SJSA1 (cell line): ENCODE measurements at places on chromosomes 4 and X. TPM values are rescaled to one million over a fixed set of nuclear protein-coding genes. Genes with fewer than 3 reads are reported as not detected.

- H3K36me3 ChIP-seq = no peaks in the 10 kb centered on the region
- no peak overlapping the region for H3K27ac ChIP-seq
- H3K4me1 ChIP-seq = peaks cover 6% of the 10 kb centered on the region; the same call in 1 of the 2 replicates
- DNase-seq = no peak
- no peak overlapping the region for H3K4me3 ChIP-seq
Measured at GRCh38 chr4:128510850-128511249, 223.2 kb upstream of the PGRMC2 start.

DNA sequence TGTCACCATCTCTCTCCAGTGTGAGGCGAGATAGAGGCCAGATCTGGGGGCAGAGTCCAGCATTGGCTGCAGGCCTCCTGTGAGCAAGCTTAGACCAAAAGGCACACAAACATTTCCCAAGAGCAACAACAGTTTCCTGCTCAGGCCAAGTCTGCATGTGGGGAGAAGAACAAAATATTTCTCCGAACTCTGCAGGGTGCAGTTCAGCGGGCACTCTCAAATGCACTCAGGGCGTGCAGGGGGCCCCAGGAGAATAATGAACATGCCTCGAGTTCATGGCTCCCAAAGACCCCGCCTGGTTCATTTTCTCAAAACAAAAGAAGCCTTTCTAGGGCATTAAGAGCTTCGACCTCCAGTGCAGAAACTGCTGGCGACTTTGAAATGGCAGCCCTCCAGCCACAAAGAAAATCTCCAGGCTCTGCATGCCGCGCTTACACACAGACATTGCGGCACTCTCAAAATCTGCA is 57.8 kb upstream of the HELT start:
- no peaks in the 10 kb centered on the region for H3K27me3 ChIP-seq
- no peak overlapping the region for H3K4me3 ChIP-seq
- DNase-seq = no peak

DNA sequence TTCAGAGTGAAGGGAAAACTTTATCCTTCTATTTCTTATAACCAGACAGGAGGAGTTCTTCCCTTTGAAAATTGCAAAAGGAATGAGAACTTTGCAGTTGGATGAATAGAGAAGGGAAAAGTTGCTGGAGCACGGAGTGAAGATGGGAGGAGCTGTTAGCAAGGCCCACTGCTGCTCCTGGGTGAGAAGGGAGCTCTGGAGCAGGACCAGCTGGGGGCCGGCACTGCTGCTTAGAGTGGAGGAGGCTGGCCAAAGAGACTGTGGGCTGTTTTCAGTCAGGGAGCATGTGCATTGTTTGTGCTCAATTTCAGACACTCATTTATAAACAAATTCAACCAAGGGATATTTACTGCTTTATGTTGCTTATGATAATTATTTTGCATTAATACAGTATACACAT is 164.2 kb downstream of the STIM2 start:
- H3K36me3 ChIP-seq = no peaks in the 10 kb centered on the region
- DNase-seq = no peak
- H3K27me3 ChIP-seq = no peaks in the 10 kb centered on the region

DNA sequence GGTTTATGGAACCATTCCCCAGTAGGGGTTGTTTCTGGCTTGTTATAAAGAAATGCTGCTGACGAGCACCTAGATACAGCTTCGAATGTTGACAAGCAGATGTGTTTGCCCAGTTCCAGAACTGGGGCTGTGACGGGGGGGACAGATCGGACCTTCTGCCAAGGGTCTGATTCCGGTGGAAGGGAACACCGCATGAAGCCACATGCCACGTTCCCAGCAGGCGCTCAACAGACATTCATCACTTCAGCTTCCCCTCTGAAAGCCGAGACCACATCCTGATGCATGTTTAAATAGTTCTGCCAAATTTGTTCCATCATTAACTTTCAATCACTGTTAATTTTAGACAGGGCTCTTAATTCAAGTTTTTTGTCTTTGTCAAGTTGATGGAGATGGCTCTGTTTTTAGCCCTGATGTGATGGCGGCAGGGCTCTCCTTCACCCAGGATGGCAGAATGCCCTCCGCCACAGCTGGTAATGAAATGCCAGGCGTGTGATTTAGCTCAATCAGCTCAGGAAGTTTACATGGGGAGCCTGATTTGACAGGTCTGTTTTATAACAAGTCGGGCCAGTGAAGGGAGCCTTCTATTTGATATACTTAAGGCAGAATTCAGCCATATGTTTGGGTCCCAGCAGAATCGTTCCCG is 57.4 kb downstream of the PSAPL1 start:
- DNase-seq = no peak
- H3K4me1 ChIP-seq = no peaks in the 10 kb centered on the region
- no peaks in the 10 kb centered on the region for H3K27me3 ChIP-seq
- H3K36me3 ChIP-seq = no peaks in the 10 kb centered on the region

DNA sequence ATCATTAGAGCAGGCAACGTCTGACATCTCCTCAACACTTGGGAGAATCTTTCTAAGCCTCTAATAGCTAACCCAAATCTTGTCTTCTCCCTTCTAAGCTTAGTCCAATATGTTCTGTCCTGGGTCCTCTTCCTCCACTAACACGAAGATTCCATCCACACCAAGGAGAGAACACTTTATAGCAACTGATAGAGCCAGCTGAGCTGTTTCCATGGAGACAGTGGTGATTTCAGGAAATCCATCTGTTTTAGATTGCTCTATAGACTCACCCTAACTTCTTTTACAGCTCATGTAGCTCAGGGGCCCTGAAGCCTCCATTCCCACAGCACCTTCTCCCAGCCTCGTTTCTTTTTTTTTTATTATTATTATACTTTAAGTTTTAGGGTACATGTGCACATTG is 37.4 kb downstream of the SCD5 start:
- no peak overlapping the region for H3K4me3 ChIP-seq
- no peaks in the 10 kb centered on the region for H3K4me1 ChIP-seq
- H3K27ac ChIP-seq = no peak overlapping the region
- no peak for DNase-seq

AMBN gene
- not detected in 2 replicates for total RNA-seq

SPANXB1 gene
- not detected in 2 replicates for total RNA-seq

SPP1 gene
- 2.7 and 3.6 TPM in 2 replicates for total RNA-seq

S100G gene
- not detected in 2 replicates for total RNA-seq

RPA4 gene
- total RNA-seq = 0.16 and 0.29 TPM in 2 replicates

GPR143 gene
- total RNA-seq = not detected in 2 replicates

ADAMTS3 gene
- total RNA-seq = 0.45 and 0.81 TPM in 2 replicates

MAGEC3 gene
- not detected in 2 replicates for total RNA-seq
